Amniotic stem cell (primary cell): ENCODE measurements at places on chromosomes 6 and 20.

- no peak for DNase-seq
Measured at GRCh38 chr6:130893277-130893676, 66.1 kb downstream of the SMLR1 start.

- no peak for DNase-seq
Measured at GRCh38 chr6:68711386-68712000, 76.4 kb downstream of the ADGRB3 start.

- DNase-seq, result no peak
Measured at GRCh38 chr6:168067081-168067759, 11.8 kb downstream of the FRMD1 start.

- no peak for DNase-seq
Measured at GRCh38 chr6:151154418-151154817, 85.3 kb upstream of the AKAP12 start.

DNA sequence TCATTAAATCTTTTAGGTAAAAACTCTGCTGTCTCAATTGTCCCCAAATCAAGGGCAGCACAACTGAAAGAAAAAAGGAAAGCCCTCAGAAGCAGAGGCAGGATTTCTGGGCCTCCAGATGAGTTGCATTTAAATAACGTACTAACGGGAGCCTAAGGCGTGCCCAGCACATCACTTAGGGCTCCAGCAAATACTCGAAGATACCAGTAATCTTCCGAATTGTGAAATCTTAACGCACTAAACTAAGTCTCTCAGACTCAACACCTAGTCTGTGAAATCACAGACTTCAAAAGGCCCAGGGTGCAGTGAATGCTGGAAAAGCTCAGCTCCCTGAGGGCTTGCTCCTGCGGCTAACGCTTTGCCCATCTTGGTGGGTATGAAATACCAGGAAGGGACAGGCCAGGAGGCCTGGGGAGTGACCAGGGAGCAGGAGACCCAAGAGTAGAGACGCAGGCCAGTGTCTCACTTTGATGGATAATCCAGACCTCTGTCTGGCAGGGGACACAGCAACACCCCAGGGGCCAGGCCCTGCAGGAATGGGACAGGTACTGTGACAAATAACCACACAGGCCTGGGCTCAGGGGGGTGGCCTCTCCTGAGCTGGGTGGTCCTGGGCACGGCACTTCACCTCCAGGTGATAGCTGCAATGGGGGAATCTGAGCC lies 36.4 kb downstream of the RRBP1 start:
- no peak for DNase-seq

DNA sequence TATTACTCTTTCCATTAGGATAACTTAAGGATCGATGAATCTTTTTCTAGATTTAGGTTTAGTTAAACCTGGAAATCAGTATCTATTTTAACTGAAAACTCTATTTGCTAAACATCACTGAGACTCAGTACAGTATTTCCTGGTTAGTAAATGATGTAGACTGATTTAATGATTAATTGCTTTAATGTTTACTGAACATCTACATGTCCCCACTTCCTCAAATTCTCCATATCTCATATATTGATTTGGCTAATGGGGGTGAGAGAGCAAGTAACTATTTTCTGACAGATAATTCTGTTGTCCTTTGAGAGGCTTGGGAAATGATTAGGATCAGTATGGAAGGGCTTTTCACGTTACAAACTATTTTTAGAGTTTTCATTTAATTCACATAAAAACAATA lies 10.3 kb downstream of the MKKS start:
- DNase-seq, result no peak

- DNase-seq, result no peak
Measured at GRCh38 chr6:124396361-124396760, 565.9 kb upstream of the RNF217 start.

- no peak for DNase-seq
Measured at GRCh38 chr20:56163806-56164205, 84.7 kb upstream of the MC3R start.

DNA sequence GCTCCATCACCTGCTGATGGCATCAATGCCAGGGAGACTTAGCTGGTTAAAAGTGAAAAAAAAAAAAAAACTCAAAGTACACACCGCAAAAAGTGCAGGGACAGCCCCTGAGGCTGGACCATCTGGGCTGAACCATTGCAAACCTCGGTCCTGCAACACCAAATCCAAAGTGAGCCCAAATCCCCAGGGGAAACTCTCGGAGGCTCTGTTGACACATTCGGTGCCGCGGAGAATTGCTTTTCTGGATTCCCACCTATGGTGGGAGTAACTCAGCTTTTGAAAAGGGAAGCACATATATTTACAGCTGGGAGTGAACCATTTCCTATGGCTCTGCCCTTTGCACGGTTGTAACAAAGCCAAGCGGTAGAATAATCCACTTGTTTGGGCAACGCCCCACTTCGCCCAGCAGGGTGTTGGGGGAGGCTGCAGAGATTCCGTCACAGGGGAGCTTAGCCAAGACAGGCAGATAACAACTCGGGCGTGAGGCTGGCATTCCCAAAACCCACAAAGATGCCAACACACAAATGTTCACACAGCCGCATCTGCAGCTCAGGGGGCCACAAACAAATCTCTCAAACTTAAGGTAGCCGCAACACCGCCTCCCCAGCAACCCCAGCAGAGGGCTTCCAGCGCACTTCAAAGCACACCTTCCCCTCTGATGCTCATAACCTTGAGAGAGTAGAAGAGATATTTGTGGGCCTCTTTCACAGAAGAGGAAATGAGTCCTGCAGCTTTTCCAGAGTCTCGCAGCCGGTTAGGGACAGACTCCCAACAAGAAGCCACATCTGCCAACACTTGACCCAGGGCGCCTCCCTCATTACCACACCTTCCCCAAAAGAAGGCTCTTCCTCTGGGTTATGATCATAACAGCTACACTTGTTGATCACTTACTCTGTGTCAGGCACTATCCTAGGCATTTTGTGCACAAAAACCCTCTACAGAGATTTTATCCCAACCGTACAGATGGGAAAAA lies 11.4 kb downstream of the ZC3H12D start:
- DNase-seq, result no peak

DNA sequence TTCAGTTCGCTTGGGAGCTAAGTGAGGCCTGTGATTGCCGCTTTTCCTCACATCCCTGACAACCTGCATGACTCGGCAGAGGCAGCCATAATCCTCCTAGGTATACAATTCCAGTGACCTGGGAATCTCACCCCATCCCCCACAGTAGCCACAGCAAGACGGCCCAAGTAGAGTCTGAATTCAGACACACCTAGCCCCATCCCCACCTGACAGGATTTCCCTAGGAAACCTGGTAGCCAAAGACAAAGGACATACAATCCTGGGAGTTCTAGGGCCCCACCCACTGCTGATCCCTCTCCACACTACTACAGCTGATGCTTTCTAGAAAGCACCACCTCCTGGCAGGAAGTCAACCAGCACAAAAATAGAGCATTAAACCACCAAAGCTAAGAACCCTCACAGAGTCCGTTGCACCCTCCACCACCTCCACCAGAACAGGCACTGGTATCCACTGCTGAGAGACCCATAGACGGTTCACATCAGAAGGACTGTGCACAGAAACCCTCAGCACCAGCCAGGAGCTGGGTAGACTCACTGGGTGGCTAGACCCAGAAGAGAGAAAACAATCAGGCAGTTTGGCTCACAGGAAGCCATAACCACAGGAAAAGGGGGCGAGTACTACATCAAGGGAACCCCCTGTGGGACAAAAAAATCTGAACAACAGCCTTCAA lies 17.9 kb upstream of the RUNX2 start:
- DNase-seq, result no peak

DNA sequence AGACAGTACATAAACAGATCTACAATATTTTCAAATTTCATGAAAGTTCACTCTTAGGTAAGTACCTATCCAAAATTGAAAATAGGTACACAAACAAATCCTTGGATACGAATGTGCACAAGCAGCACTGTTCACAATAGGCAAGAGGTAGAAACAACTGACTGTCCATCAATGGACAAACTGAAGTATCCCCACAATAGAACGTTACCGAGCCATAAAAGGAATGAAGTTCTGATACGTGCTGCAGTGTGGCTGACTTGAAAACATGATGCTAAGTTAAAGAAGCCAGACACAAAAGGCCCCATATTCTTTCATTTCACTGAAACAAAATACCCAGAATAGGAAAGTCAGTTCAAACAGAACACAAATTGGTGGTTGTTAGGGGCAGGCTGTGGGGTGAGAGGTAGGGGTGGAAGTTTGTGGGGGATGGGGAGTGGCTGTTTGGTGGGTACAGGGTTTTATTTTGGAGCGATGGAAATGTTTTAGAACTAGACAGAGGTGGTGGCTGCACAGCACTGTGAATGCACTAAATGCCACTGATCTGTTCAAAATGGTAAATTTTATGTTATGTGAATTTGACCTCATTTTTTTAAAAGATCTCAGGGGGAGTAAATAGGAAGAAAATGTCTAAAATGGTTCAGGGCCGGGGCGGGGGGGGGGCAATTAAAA lies 89.5 kb downstream of the ZMYND8 start:
- no peak for DNase-seq

- DNase-seq, result no peak
Measured at GRCh38 chr6:18656506-18656905, 269.4 kb downstream of the RNF144B start.

DNA sequence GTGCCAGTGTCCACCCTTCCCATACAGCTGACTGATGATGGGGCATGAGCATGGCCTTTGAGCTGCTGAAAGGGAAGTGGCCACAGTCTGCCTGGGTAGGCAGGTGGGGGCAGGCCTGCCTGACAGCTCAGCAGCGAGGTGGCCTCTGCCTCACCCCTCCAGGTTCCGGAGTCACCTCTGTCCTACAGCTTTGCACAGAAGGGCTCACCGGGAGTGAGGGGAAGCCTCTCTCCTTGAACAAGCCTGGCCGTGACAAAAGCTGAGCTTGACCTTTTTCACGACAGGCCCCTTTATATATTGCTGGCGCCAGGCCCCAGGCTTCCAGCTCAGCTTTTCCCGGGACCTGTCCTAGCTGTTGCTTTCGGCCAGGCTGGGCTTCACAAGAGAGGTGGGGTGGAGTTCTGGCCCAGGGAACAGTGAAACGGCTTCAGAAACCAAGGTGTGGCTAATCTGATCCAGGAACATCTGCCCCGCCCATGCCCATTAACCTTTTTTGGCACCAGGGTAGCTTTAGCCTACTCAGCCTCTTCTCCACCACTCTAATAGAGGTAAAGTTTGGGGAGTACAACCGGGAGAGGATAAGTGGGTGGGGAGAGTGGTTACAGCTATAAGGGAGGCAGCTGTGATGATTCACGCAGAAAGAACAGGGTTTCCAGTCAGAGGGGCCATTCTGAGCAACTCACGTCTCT lies 42.9 kb downstream of the C6orf132 start:
- DNase-seq, result no peak

DNA sequence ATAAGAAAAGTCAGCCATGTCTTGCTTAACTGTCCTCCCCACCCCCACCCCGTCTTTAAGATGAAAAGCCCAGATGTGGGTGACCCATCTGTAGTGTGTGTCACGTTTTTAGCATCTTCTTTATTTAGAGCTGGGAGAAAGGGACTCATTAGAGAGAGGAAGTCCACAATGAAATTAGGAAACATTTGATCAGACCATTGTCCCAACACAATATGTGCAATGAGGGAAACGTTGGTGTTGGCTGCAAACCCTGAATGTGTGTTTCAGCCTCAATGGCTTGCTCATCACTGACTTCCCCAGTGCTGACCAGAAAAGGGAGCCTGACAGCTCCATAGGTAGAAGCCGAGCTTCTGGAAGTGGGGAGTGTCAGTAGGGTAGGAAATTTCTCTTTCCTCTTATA lies 475.7 kb downstream of the CD83 start:
- no peak for DNase-seq
